Right kidney (tissue), 9 donors: ENCODE measurements at places on chromosomes 1 and 21.

DNA sequence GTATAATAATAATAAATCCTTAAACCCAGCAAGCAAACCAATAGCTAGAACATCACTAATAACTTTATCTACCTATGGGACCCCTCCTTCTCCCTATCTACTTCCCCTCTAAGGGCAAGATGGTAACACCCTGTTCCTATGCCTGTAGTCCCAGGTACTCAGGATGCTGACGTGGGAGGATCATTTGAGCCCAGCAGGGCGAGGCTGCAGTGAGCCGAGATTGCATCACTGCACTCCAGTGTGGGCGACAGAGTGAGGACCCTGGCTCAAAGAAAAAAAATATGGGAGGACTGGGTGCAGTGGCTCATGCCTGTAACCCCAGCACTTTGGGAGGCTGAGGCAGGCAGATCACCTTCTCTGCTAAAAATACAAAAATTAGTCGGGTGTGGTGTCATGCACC lies 143.1 kb upstream of the SLC45A1 start:
- DNase-seq: no peak

GRCh38 chr1:245677461-245678240 lies 522.9 kb downstream of the KIF26B start:
- DNase-seq: no peak

GRCh38 chr1:107523061-107523460 lies 382.2 kb downstream of the NTNG1 start:
- no peak for DNase-seq

DNA sequence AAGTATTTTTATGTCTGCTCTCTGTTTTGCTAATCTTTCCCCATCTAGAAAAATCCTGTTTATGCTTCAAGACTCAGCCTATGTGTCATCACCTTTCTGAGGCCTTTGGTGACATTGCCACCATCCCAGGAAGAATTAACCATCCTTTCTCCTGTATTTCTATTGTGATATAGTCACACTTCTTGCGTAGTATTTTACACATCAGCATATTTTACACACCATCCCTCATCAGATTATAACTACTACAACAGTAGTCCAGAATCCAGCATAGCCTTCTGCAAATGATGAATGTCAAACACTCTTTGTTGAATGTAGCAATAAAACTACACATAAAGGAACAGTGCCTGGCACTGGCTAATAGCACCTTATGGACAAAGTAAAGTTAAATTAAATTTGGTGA lies 275.3 kb upstream of the C1orf87 start:
- DNase-seq: no peak

DNA sequence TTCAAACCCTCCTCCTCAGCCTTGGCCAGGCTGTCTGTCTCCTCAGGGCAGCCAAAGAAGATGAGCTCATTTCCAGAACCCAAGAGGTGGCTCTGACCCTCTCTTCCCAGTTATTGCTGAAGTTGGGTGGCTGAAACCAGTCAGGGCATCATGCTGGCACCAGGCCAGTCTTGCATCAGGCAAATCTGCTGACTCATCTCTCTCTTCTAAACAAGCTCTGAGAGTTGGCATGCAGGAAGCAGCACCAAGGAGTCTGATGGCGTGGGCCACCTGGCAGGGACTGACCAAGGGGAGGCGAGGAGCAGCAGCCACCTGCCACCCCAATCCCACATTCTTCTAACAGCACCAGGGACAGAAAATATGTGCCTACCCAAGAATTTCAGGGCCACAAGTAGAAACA lies 104.8 kb upstream of the ATP1A1 start:
- no peak for DNase-seq

- no peak for DNase-seq
Measured at GRCh38 chr1:164930241-164930640, 371.3 kb downstream of the PBX1 start.

DNA sequence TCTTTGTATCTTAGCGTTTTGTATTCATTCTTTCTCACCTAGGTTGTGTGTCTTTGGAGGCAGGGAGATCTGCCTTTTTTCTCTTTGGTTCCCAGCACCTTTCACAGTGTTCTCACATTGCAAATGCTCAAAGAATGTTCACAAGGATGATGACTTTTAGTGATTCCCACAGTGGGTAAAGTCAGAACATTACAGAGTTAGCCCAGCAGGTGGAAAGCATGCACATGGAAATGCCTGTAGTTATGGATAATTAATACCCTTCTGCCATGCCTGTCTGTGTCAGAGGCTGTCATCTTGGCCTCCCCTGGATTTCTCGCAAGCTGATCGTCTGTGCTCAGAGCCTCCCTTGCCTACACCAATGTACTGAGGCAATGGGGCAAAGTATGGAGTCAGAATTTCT lies 458.9 kb downstream of the LMO4 start:
- DNase-seq: no peak

DNA sequence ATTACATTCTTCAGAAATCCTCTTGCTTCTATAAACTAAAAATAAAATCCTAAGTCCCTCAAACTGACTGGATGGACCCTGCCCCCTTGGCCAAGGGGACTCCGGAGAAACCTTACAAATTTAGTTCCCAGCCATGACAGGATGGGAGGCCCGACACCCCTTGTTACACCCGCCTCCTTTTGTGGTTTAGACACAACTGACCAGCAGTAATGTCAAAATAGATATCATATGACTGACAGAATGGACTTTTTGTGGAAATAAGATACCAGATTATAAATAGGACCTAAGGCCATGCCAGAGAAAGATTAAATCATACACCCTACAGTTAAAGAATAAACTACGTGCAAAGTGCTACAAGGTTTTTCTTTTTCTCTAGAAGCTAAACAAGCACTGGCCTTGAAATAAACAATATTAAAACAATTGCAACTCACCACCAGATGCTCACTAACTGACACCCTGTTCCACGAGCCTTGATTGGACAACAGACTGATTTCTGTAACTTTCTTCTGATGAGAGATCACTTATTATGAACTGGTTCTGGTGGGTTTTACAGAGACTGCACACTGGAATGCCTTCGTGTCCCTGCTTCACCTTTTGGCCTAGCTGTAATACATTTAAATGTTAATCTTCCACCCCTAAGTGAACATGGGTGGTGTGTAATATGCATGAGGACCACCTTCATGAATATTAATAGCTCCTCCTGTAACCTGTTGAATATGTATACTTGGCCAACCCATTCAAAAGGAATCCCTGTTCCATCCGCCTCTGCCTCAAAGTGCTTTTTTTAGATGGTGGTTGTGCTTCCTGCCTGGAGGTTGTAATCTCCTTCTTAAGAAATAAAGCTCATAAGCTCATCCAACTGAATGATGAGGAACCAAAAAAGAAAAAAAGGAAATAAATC lies 99.6 kb downstream of the ODF2L start:
- DNase-seq: no peak

- DNase-seq: no peak
Measured at GRCh38 chr21:37944496-37944895, 28.2 kb upstream of the KCNJ6 start.

- DNase-seq: no peak
Measured at GRCh38 chr1:175198332-175198731, 5.8 kb upstream of the KIAA0040 start.

DNA sequence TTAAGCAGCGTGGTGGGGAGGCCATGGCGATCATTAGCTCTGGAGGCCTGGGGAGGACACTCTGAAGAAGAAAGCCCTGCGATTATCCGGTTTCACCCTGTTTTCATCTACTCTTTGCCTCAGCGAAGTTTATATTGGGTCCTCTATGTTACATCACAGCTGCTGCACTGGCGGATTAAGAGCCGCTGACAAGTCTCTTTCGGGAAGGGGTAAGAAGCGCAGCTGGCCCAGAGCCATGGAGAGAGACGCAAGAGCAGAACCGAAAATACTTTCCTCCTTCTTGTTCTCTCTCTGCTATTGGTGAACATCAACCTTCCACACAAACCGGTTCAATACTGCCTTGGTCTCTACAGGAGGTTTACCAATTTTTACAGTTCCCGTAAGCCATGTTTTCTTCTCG lies 291.5 kb downstream of the FAM72C start:
- no peak for DNase-seq

DNA sequence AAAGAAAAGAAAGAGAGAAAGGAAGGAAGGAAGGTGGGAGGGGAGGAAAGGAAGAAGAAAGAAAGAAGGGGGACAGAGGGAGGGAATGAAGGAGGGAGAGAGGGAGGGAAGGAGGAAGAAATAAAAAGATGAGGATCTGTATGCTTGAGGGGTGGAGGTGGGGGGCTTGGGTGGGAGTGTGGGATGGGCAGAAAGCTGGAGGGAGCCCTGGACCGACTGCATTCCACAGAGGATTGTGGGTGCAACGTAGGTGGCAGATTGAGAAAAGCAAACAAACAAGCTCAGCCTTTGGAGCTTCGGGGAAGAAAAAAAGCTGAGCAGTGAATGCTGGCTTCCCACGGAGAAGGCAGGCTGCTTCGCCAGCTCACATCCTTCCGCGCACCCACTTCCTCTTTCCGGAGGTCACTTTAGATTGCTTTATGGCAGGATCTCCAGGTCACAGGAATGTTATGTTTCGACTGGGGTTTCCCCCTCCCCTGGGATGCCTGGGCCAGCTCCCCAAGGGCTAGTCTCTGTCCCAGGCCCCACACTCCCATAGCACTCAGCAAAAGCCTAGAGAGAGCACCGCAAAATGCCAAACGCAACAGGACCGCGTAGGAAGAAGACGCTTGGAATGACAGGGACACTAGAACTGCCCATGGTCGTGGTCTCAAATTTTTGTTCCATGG lies 20.7 kb upstream of the LGALS8 start:
- peak; percentile 67 for DNase-seq

- no peak for DNase-seq
Measured at GRCh38 chr1:160244209-160244608, 18.1 kb downstream of the DCAF8 start.

DNA sequence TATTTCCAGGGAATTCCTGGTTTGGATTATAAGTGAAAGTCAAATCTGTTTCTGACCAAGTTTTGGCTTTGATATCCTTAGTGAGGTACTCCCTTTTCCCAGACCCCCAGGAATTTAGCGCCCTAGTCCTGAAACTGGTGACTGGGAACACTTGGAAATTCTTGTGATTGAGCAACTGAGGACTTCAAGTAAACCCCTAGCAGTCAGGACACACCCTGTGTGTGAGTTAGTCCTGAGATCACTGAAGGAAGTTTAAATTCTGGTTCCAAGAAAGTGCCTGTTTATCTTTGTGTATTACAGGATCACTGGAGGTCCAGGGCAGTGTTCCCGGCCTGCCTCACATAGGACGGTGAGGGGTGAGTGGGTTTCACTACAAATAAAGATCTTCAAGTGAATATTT lies 95.1 kb upstream of the F3 start:
- DNase-seq: no peak

GRCh38 chr21:31078796-31079195 lies 40.5 kb upstream of the KRTAP19-8 start:
- no peak for DNase-seq
